ENCODE measurements at places on chromosomes 6 and 20.

- DNase-seq: no peak
These were observed 336.8 kb downstream of the HDGFL1 start for GRCh38 chr6:22906091-22906549.

DNA sequence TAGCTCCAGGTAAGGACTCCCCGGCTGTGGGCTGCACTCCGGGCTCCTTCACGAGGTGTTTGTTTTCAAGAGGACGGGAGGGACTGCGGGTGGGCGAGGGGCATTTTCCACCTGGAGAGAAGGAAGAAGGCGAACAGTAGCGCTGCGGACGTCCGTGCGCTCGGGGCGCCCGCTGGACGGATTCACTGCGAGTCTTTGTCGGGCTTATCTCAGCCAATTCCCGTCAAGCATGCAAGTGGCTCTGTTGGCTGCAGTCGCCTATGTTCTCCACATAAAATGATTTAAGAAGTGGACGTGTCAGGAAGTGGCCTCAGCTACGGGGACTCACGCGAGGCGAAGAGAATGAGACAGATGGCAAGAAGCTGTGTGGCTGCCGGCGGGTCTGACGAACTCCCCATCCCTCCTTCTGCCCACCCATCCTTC, 332 bp downstream of the GRIK2 start:
- DNase-seq: no peak

GRCh38 chr6:104958178-104959025, 1.5 kb downstream of the LIN28B start:
- no peak for DNase-seq

DNA sequence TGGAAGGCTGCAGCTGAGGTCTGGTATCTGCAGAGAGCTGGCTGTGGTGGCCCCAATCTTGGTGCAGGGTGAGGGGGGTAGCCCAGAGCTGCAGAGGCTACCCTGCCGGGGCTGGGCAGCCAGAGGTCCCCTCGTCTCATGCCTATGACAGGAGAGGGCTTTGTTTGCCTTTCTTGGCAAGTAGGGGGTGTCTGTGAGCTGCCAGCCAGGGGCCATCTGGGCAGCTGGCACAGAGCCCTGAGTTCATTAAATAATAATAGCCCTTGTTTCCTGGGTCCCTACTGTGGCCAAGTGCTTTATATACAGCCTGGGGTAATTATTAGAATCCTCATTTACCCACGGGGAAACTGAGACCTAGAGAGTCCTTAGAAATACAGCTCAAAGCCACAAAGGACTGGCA, 66.6 kb downstream of the EZR start:
- no peak for DNase-seq

DNA sequence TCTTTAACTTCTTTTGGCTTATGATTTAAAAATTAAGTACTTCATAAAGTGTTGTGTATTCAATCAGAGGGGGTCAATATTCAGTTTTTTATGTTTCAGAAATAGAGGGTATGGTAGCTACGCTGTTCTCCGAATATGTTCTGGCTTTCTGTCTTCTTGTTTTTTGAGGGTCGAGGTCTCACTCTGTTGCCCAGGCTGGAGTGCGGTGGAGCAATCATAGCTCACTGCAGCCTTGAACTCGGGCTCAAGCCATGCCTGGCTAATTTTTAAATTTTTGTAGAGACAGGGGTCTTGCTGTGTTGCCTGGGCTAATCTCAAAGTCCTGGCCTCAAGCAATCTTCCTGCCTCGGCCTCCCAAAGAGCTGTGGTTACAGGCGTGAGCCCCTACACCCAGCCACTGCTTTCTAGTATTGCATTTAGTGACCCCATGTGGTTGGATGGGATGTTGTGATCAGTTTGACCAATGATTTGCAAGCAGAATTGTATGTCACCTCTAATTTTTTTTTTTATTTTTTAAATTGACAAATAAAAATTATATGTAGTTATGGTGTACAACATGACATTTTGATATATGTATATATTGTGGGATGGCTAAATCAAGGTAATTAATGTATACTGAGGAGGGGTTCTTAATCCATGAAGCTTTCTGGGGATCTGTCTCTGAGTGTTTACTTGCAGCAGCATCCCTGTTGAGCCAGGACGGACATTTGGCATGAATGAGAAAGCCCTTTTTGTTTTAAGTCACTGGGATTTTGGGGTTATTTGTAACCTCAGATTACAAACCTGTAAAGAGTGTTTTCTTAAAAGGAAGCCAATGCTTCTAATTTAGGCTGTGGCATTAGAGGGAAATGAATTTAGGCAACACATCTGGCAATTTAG, 38.5 kb upstream of the DEK start:
- no peak for DNase-seq

GRCh38 chr6:44333273-44333919, 9.1 kb upstream of the SPATS1 start:
- DNase-seq: no peak

DNA sequence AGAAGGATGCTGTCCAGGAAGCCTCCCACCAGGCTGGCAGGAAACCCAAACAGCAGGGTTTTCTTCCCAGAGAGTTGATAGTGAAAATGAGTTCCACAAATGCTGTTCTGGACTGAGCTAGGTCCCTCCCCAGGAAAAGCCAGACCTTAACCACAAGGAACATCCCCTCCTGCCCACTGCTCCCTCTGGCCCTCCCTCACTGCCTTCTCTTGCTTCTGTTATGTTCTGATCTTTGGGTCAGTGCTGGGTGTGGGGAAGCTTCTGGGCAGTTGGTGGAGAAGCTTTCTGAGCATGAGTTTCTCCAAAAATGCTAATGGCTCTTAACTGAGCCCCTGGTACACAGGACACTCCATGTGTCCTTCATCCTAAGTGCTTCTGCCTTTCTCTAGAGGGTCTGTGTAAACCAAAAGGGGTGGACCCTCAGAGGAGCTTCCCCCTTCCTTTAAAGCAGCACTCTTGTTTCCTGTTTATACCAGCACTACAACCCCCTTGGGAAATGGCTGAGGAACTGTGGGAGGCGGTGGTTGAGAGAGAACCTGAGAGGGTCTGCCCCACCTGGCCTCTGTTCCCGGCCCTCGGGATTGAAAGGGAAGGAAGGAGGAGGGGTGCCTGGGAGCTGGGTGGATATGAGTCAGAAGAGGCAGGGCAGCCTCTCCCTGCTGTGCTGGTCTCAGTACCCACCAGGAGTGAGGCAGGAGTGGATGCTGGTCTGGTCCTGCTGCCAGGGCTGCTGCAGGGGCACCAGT, 42.0 kb downstream of the CDS2 start:
- DNase-seq: no peak

DNA sequence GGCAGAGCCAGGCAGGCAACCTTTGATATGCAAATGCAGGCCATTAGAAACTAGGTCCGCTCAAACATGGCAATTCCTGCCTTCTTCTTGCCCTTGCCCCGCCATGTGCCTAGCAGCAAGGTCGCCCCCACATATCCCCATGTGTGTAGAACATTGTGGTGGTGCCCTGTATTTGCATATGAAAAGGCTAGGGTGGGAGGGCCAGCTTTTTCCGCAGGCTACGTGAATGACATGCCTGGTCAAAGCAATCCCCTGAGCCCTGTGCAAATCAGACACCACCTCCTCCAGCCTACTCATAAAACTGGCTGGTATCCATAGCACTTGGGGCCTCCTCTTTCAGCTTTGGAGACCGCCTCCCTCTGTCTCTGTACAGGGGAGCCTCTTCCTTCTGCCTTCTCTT, 31.6 kb downstream of the GSTA2 start:
- no peak for DNase-seq

- no peak for DNase-seq
These were observed 96.2 kb downstream of the VIP start for GRCh38 chr6:152846825-152847224.

DNA sequence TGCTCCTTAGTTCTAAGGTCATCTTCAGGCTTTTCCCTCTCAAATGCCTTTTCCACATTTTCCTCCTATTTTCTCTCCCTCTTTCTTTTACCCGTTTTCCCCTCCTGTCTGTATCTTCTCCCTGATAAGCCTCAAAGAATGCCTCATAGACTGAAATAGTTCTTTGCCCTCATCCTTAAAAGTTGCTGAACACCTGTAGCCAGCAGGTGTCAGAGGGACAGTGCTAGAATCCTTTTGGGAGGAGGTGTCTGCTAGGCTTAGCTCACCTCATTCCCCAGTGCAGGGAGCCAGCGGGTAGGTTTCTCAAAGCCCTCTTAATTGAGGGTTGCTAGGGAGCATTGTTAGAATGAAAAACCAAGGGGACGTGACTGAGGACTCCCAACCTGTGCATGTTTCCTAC, 204.0 kb downstream of the TSHZ2 start:
- DNase-seq: no peak

DNA sequence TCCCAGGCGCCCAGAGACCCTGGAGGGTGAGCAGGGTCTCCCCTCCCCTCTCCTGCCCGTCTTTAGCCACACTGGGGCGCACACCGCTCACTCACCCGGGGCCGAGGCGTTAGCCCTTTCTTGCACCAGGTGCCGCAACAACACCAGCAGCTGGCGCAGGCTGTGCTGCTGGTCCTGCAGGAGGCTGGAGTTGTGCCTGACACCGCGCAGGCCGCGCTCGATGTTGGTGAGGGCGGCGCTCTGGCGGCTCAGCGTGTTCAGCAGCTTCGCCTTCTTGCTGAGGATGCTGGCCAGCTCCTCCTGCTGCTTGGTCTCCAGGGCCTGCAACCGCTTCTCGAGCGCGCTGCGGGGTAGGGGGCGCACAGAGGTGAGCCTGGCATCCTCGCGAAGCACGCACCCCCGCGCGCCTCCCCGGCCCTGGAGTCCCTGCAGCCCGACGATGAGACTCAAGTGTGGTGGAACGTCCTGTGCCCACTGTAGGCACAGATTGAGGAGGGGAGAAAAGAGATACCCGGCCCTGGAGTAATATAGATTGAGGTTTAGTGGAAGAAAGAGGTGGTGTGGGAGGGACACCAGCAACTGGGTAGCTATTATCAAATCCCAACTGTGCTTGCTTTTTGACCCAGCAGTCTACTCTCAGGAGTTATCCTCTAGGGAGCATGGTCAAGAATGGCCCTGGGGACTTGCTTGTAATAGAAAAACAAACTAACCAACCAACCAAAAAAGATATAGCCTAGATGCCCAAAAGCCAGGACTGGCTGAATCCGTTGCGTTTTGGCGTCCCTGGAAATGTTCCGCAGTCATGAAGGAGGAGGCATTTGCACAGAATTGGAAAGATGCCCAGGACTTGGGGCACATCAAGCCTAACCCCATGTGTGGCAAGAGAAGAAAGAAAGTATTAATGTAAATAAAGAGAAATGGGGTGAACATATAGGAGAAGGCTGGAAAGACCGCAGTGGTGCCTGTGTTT, 30.9 kb downstream of the ANGPT4 start:
- no peak for DNase-seq

DNA sequence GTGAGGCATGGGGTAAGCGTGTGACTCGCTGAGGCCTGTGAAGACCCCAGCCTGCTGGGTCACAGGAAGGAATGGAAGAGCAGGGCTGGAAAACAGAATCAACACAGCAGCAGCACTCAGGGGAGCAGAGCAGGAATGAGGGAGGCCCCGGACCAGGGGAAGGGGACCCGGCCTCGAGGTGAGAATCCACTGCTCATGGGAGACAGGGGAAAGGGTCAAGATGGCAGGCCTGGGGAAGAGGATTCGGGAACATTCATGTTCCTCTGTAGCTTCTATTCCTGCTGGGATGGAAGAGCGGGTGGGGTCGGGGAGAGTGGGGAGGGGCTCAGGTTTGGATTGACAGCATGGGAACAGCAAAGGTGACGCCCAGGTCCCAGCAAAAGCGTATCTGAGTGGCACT, 59.4 kb downstream of the NPEPL1 start:
- no peak for DNase-seq

GRCh38 chr6:27888566-27888965, 23.6 kb downstream of the OR2B2 start:
- no peak for DNase-seq

DNA sequence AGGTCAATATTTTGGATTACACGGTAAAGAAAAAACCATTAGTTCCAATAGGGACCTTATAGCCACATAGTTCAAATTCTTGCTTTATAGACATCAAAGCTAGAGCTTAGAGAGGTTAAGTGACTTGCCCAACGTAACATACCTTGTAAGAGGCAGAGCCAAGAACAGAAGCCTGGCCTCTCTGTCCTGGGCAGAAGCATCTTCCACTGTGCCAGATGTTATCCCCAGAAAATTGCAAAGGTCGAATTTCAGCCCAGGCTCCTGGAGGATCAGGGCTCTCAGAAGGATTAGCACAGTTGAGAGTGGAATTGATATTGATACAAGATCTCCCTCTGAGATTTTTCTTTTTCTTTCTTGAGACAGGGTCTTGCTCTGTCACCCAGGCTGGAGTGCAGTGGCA, 6.1 kb downstream of the SMIM28 start:
- no peak for DNase-seq

- DNase-seq: no peak
These were observed at the start of gene DDO for GRCh38 chr6:110415086-110415916. TSS of gene DDO (minus strand) at chr6:110415575. CDS start at chr6:110413462, 2,113 bp downstream.

DNA sequence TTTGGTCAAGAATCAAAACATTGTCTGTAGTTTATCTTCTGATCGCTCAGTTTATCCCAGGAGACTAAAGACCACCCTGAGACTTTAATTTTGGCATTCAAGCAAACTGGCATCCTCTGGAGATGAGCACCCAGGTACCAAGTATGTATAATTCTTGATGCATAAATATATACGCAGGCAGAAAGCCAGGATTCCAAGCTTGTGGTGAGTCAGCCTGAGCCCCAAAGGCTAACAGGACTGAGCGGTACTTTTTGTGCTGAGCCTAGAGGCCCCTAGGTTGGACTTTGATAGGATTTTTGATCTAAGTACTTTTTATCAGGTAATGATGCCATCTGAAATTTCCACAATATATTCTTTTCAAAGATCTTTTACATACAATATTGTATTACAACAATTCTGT, 301.3 kb downstream of the TFAP2B start:
- DNase-seq: no peak

DNA sequence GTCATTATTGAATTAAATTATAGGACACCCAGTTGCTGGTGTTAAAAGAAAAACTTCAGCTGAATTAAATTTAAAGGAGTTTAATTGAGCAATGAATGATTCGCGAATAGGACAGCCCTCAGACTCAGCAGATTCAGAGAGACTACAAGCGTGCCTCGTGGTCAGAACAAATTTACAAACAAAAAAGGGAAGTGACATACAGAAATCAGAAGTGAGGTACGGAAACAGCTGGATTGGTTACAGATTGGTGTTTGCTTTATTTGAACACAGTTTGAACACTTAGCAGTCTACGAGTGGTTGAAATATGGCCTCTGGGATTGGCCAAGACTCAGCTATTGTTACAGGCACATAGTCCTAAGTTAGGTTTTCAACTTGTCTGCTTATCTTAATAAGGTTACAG, 25.8 kb upstream of the TNFRSF21 start:
- DNase-seq: no peak

DNA sequence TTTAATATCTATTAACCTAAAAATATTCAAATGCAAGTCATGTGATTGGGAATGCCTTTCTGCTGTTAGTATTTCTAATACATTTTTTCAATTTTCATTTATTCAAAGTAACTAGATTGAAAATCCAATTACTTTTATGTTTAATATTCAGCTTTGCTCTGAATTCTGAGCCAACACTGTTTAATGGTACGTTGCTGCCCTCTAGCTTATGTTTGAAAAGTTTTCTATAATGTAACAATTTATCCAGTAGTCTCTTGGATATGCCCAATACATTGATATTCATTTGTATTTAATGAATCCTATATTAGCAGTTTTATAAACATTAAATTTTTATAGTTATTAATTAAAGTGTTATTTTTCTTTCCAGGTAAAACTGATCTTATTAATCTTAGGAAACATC, 47.4 kb downstream of the LGSN start:
- DNase-seq: no peak

All from D721Med (cell line).